Activated naive CD4-positive, alpha-beta T cell treated with Interleukin-2 at 50 U/mL for 16 hours (primary cell): ENCODE measurements at places on chromosomes 5 and 9.

- DNase-seq = no peak
Measured at GRCh38 chr5:136924490-136924889, 559.1 kb upstream of the TRPC7 start.

DNA sequence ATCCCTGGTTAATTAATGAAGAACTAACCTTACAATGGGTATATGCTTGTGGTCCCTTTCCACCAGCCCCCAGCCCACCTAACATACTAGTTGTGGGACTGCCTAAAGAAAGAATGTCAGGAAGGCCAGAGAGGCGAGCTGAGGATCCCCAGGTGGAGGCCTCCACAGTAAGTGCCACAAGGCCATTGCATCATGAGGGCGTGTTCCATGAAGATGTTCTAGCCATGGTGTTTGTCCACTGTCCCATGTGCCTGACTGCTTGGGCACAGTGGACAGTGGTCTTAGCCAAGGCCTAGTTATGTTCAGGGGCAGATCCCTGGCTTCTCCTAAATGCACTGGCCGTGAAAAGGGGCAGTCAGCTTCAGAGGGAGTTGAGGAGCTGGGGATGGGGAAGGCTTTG lies 21.1 kb downstream of the ZFP62 start:
- DNase-seq = no peak

DNA sequence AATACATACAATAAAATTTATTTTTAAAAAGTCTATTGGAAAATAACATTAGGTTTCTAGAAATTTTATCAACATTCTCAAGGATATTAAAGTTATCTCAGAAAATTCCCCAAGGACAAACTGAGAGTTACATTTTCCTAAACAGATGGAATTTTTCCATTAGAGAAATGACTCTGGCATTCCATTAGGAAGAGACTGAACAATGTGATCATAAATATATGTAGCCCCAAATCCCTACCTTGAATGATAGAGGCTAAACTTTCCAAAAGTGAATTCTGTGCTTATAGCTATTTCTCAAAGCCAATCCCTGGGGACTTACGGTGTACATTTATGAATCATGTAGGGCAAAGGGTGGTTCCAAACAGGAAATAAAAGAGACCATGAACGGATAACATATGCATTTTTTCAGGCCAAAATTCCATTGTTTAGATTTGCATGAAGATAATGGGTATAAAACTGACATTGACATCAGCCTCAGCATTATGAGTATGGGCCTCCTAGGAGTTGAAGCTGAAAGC lies 1181.0 kb upstream of the DMAC1 start:
- DNase-seq = no peak

DNA sequence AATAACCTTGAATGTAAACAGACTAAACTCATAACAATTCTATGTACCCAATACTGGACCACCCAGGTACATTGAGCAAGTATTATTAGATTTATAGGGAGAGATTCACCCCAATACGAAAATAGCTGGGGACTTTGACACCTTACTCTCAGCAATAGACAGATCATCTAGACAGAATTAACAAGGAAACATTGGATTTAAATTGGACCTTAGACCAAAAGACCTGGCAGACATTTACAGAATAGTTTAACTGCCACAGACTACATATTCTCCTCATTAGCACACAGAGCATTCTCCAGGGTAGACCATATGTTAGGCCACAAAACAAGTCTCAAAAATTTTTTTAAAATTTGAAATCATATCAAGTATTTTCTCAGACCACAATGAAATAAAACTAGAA lies 397.4 kb downstream of the PIK3R1 start:
- DNase-seq = no peak

- no peak for DNase-seq
Measured at GRCh38 chr5:111280282-111280951, 56.2 kb downstream of the CAMK4 start.

- DNase-seq = no peak
Measured at GRCh38 chr5:73022471-73023169, 66.8 kb downstream of the FCHO2 start.

DNA sequence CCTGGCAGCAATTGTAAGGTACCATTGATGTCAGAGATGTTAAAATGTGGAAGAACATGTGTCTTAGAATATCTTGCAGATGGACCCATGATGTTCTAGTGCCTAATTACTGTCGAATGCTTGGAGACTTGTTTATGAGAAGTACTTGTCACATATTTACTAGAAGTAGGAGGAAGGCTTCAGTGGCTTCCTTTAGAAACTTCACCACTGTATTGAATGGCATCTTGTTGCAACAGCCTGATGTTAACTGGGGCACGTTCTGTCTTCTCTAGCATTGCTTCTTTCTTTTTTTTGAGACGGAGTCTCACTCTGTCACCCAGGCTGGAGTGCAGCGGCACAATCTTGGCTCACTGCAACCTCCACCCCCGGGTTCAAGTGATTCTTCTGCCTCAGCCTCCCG lies 16.5 kb downstream of the UGCG start:
- DNase-seq = no peak

DNA sequence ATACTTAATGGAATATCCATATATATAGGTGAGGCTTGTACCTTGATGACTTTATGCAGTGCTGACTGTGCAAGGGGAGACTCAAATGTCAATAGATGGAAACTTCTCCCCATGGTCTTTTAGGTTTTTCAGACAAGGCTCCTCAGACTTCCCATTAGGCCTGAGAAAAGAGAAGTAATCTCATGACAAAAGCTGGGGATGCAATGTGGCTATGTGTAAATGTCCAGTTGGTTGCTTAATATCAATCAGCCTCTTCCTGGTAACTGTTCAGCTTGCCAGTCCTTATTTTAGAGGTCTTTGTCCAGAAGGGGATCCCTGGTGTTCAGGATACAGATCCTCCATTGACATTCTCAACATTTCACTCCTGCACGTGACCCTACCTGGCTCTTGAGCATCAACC lies 621.1 kb upstream of the CDH18 start:
- DNase-seq = no peak

- DNase-seq = no peak
Measured at GRCh38 chr5:180424094-180424493, 70.1 kb upstream of the CNOT6 start.

DNA sequence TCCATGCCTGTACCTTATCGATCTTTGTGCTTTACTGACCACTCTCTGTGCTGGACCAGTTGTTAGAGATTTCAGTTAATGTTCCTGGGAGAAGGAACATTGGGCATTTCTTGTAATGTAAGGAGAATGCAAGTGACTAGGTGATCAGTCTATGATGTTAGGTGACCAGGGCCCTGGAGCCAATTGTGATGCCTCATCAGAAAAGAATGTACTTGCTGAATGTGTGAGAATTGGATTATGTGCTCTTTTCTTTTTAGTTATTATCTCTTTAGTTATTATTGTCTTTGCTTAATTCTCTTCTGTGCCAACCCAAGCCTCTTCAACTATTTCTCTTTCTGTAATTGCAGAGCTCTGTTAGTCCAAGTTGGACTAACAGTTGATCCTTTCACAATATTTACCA lies 92.9 kb downstream of the LRRC70 start:
- DNase-seq = no peak

DNA sequence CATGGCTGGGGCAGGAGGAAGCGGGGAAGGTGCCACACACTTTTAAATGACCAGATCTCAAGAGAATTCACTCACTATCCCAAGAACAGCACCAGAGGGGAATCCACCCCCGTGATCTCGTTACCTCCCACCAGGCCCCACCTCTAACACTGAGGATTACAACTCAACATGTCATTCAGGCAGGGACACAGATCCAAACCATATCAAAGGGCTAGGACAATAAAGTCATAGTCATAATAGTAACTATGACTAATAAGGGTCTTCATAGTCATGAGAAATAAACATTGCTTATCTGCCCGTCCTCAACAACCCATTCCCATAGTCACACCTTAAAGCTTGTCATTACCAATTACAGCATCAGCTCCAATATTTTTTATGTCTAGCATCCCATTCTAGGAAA lies 65.3 kb upstream of the SMC2 start:
- DNase-seq = peak; percentile 4

DNA sequence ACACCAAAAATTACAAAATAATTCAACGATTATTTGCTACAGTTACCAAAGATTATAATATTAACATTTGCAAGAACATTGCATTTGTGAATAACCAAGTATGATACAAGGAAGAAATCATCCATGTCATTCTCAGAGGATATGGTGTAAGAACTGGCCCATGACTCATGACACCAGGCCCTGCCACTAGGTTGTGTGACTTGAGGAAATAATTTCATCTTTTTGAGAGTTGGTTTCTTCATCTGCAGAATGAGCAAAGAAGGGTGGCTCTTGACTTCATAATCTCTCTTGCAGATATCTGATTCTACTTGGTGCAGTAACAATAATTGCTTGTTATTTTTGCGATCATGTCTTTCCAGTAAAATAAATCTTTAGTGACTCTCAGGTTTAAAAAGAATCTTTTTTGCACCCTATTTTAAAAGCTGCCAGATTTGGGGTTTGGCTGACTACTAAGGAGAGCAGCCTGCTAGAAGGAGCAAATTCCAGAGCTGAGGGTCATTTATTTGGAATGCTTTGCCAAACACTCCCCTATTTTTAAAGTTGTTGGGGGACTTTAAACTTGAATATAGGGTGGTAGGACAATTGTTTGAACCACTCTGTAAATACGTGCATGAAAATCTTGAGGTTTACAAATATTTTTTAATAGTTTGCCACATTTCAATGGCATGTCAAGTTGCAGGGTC lies 23.5 kb downstream of the ITGA1 start:
- DNase-seq = no peak

- DNase-seq = no peak
Measured at GRCh38 chr9:120109242-120109641, 470.7 kb downstream of the CDK5RAP2 start.
